Purkinje cell (primary cell): ENCODE measurements at places on chromosomes 5 and 9. TPM values are rescaled to one million over a fixed set of nuclear protein-coding genes. Genes with fewer than 3 reads are reported as not detected.

FASTKD3 gene
- polyA plus RNA-seq = 11.4 and 29.4 TPM in 2 replicates

SPINK4 gene
- not detected in 2 replicates for polyA plus RNA-seq

RGS7BP gene
- 54.7 and 72.3 TPM in 2 replicates for polyA plus RNA-seq

CAMK2A gene
- 6.8 and 39.5 TPM in 2 replicates for polyA plus RNA-seq

IFNA2 gene
- polyA plus RNA-seq = 0.22 TPM in 1 of 2 replicates, not detected in the other

BTNL9 gene
- polyA plus RNA-seq = not detected in 2 replicates

PAEP gene
- not detected in 2 replicates for polyA plus RNA-seq

CCNI2 gene
- 141 and 152 TPM in 2 replicates for polyA plus RNA-seq
